A549 (cell line): ENCODE measurements at places on chromosomes 7 and 10. TPM values are rescaled to one million over a fixed set of nuclear protein-coding genes. Genes with fewer than 3 reads are reported as not detected.

- DNase-seq = no peak
Measured at GRCh38 chr10:16478801-16479200, 42.0 kb downstream of the PTER start.

The ZNF488 gene
- 6.8 to 8.3 TPM (median 6.9 TPM) in 3 replicates for polyA plus RNA-seq

The UNCX gene
- polyA plus RNA-seq = not detected in 3 replicates

The PDE6C gene
- polyA plus RNA-seq = not detected in 3 replicates

- DNase-seq = peak; percentile 36
Measured at GRCh38 chr10:77333610-77334340, 303.8 kb downstream of the KCNMA1 start.
